ENCODE measurements at places on chromosomes 12 and 14.

- no peak for DNase-seq
These were observed 27.1 kb upstream of the NR2C1 start for GRCh38 chr12:95100264-95101190.

DNA sequence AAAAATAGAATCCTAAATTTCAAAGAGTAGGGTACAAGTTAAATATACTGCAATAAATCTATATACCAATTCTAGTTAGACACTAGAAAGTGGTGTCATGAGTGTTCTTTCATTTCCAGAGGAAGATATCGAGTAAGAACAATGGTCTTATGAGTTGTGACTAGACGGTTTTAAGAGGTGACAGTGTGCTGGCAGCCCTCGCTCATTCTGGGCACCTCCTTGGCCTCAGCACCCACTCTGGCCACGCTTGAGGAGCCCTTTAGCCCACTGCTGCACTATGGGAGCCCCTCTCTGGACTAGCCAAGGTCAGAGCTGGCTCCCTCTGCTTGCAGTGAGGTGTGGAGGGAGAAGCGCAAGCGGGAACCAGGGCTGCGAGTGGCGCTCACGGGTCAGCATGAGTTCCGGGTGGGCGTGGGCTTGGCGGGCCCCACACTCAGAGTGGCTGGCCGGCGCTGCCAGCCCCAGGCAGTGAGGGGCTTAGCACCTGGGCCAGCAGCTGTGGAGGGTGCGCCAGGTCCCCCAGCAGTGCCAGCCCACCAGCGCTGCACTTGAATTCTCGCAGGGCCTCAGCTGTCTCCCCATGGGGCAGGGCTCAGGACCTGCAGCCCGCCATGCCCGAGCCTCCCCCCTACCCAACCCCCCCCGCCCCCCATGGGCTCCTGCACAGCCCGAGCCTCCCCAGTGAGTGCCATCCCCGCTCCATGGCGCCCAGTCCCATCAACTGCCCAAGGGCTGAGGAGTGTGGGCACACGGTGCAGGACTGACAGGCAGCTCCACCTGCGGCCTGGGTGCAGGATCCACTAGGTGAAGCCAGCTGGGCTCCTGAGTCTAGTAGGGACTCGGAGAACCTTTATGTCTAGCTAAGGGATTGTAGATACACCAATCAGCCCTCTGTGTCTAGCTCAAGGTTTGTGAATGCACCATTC lies 18.7 kb downstream of the PRKD1 start:
- DNase-seq: no peak

DNA sequence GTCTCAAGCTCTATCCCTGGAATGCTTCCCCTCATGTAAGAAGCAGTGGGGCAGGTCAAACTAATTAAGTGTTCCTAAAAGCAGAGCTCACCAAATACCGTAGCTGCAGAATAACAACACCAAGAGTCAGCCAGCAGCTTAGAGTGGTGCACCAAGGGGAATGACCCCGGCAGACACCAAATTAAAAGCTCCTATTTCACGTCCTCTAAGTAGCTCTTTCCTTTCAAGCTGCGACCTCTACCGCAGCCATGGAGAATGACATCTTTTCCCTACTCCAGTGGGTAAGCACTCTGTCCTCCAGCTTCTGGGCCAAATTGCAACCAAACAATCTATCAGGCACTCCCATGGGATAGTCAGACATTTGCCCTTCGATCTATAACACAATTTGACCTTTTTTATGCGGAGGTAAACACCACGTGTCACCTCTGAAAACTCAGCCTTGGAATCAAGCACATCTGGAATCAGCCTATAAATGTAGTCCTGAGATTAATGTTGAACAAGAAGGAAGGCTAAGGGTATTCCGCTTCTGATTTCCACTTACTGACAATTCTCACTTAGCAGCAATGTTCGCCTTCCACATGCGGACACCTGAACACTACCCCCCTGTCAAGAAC lies 67.6 kb upstream of the CDKN3 start:
- DNase-seq: peak; percentile 93

DNA sequence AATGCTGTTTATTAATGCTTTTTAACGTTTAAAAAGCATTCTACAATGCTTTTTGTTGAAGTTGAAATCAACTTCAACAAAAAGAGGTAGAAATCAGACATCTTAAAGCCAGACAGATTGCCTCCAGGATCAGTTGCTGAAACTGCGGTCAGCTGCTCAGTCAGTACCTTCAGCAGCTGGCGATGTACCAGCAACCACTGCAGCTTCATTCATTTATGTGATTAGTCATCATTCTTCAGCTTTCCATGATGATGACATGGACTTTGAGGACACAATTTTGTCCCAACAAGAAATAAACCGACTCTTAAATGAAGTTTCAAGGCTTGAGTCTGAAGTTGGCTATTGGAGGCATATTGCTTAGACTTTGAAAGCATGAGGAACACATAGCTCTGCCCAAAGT lies 31.5 kb upstream of the NUAK1 start:
- no peak for DNase-seq

DNA sequence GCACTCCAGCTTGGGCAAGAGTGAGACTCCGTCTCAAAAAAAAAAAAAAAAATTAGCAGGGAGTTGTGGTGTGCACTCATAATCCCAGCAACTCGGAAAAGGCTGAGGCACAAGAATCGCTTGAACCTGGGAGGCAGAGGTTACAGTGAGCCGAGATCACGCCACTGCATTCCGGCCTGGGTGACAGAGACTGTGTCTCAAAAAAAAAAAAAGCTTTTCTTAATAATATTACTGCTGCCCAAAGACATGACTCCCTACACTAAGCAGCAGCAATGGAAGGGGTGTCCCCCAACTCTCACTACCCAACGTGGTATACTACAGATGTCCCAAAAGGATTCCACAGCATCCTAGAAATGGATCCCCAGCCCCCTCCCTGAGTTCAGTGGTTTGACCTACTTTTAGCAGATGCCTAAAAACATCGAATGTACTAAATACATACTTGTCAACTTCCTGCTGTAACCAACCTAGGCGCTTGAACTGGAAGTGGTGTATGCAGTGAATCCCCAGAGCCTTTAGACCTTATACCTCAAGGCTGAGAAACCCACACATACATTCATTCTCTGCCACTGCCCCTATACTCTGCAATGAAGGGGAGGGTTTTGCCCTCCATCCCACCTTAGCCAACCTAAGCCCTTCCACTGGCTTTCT lies 8.5 kb upstream of the FKBP11 start:
- no peak for DNase-seq

GRCh38 chr12:97461553-97461952 lies 1.1 kb upstream of the RMST start:
- DNase-seq: no peak

GRCh38 chr14:101361044-101361443 lies 200.3 kb upstream of the DIO3 start:
- DNase-seq: no peak

- peak; percentile 12 for DNase-seq
These were observed 1.1 kb upstream of the RPL41 start for GRCh38 chr12:56115329-56115728.
